Activated T-helper 1 cell treated with Interleukin-2 at 50 U/mL for 16 hours (primary cell): ENCODE measurements at places on chromosomes 4 and X.

- DNase-seq = no peak
Measured at GRCh38 chr4:151173871-151174270, 74.4 kb downstream of the RPS3A start.

GRCh38 chrX:106612393-106612763 is 600 bp downstream of the RADX start:
- no peak for DNase-seq

DNA sequence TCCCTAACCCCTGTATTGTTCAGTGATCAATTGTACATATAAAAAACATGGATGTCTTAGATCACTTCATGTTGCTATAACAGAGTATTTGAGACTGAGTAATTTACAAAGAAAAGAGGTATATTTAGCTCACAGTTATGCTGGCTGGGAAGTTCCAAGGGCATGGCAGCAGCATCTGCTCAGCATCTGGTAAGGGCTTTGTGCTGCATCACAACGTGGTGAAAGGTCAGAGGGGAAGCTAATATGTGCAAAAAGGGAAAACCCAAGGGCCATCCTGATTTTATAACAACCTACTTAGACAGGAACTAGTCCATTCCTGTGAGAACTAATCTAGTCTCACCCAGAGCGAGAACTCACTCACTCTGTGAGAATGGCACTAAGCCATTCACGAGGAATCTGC is 128.2 kb upstream of the OTUD4 start:
- DNase-seq = no peak

GRCh38 chr4:65416891-65417290 is 253.4 kb downstream of the EPHA5 start:
- no peak for DNase-seq

GRCh38 chrX:136823175-136823574 is 42.4 kb upstream of the ARHGEF6 start:
- DNase-seq = no peak

- DNase-seq = peak; percentile 7
Measured at GRCh38 chrX:101485212-101485949, at the start of gene ARMCX4. ARMCX4 (plus strand) TSS chrX:101485456; CDS start chrX:101488590, 3,134 bp downstream.

DNA sequence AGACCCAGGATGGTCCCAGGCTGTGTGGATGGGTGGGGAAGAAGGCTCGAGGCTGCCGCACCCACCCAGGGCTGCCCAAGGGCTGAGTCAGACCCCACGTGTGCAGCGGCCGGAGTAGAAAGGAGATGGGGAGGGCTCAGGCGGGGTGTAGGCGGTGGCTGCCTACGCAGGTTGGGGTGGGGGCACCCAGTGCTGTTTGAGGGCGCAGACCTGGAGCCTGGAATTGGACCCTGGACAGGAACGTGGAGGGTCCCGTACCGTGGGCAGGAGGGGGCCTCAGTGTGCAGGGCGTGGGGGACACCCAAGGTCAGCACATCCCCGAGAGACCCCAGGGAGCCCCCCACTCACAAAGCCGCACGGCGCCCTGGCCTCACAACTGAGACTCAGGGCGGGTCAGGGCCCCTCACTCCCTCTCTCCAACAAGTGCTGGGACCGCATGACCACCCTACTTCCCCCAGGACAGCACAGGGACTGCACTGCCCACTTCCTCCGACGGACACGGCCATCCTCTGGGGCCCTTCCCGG is 79.9 kb downstream of the FAM53A start:
- no peak for DNase-seq

GRCh38 chrX:11531226-11531625 is 134.5 kb downstream of the ARHGAP6 start:
- DNase-seq = no peak

GRCh38 chrX:69088171-69088938 is 76.9 kb downstream of the PJA1 start:
- no peak for DNase-seq
